ENCODE measurements at places on chromosomes 12 and 14. TPM values are rescaled to one million over a fixed set of nuclear protein-coding genes. Genes with fewer than 3 reads are reported as not detected.
A peak's percentile ranks its signal among the peaks of the same experiment; 100 is the strongest.

DNA sequence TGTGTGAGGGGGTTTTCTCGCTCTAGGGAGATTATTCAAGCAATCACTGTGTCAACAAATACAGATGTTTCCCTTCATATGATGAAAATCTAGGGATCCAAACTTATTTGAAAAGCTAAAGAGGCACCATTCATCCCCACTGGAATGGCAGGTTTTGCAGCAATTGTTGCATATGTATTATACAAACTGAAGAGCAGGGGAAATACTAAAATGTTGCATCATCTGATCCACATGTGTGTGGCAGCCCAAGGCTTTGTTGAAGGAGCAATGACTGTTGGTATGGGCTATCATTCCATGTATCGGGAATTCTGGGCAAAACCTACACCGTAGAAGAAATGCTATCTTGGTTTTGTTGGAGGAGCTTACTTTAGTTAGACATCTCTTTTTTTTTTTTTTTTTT is 4.1 kb upstream of the PRPF40B start:
- no peak for DNase-seq

- DNase-seq = no peak
These were observed 47.1 kb upstream of the MTERF2 start for GRCh38 chr12:107033758-107034739.

DNA sequence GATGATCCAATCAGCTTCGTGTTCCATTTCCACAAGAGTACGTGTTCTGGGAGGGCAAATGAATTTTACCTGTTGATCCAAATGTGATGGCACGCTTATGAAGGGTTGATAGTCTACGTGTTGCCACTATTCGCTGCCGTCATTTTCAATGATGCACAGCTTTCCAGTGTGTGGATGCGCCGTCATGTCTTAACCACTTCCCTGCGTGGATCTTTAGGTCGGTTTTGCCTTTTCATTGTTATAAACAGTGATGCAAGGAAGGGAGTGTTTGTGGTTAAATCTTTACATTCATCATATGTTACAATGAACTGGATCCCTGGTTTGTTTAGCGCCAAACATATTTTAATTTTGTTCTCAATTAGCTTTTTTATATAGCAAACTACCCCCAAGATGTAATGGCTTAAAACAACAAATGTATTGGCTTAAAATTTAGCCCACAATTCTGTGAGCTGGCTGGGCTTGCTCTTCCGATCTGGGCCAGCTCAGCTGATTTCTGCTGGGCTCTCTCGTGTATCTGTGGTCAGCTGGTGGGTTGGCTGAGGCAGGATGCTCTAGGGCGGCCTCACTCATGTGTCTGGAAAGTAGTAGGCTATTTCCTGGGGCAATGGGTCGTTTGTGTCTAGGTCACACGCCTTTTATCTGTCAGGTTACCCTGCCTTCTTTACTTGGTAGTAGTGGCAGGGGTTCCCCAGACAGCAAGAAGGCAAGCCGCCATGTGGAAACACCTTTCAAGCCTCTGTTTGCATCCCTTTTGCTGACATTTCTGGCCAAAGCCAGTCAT is 176.7 kb downstream of the CRADD start:
- DNase-seq = no peak

GRCh38 chr12:51368640-51369517 is 22.3 kb downstream of the GALNT6 start:
- DNase-seq = peak; percentile 95

DNA sequence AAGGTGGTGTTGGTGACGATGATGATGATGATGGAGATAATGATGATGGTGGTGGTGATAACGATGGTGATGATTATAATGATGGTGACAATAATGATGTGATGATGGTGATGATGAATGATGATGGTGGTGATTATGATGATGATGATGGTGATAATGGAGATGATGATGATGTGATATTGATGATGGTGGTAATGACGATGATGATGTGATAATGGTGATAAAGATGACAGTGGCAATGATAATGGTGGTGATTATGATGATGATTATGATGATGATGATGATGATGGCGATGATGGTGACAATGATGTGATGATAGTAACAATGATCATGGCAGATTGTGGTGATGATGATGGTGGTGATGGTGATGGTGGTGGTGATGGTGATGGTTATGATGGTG is 518.0 kb downstream of the GLT1D1 start:
- no peak for DNase-seq

- no peak for DNase-seq
These were observed 735 bp downstream of the ASPG start for GRCh38 chr14:104086210-104086660.

DNA sequence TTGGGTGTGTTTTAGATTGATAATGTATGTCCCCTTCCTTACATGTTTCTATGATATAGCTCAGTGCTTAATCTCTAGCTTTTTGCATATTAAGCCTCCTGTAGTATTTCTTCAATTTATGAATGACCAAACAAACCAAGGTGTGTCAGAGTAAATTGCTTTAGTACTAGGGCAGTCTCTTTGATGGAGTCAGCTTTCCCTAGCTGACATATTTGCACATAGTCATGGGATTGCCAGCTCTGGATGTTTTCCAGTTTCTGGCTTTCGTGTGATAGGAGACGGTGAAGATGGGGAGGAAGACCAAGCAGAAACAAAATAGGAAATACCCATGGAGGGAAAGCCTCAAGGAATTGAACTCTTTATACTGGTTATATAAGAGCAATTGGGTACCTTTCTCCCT is 148.9 kb downstream of the PLEKHA5 start:
- DNase-seq = no peak

DNA sequence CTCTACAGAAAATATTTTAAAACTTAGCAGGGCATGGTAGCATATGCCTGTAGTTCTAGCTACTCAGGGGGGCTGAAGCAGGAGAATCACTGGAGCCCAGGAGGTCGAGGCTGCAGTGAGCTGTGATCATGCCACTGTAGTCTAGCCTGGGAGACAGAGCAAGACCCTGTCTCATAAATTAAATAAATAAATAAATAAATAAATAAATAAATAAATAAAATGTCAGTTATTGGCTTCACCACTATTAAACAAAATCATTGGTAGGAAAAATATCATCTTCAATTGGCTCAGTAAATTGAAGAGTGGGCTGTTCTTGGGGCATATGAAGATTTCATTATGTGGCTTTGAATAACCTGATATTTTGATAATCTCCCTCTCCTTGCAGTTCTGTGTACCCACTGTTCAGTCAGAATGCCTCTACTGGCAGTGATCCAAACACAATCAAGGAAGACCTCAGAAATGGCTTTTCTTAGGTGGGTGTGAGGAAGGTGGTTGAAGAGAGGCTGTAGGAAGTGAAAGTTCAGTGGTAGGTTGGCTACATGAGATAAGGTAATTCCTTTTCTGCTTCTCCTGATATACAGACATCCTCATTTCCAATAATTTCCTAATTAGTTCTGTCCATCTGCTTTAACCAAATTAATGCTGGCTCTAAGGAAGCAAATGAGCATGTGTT is 175.8 kb downstream of the MSRB3 start:
- no peak for DNase-seq

DNA sequence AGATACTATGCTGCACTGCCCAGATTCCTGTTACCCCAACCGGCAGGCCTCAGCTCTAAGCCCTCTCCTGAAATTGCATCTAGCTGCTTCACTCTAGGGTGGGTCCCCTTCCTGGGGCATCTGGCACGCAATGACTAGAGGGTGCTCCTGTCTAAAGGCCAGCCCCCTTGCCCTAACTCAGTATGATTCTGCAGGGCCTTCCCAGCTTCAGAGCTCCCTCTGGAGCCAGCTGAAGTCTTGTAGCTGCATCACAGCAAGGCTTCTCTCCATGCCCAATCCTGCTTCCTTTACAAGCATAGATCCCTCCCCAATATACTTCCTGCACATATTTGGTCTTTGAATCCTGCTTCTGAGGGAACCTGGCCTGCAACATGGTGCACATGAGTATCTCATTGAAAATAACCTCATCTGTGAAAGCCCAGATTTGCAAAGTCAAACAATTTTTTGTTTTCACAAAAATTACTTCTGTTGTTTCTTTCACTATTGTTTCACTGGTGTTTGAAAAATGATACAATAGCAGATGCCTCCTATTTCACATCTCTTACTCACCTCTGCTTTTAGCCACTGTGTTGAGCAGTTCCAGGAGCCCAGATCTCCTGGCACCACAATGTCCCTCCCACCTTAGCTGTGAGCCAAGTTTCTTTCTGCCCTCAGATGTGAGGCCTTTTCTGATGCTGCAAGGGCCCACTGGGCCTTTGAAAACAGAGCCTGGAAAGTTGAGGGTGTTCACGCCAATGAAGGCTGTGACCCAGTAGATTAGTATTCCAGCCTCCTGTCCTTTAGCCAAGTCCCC is 169.5 kb upstream of the EGLN3 start:
- DNase-seq = no peak

ASPG gene
- total RNA-seq = 0.29 TPM

MYF6 gene
- total RNA-seq = not detected

DNA sequence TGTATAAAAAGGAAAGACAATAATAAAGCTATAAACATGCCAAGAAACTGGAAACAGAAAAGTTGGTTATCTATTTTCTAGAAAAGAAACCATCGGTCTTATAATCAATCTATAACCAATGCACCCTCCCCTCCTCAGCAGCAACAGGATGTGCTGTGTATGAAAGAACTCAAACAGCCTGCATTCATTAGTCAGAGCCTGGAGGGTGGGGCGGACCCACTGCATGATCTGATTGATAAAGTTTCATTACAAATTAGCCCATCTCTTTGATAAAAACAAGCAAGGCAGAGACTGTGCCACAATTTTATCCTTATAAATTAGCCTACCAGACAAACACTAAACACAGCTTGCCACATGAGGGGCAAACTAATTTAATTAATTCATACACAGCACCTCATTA is 448.1 kb downstream of the BCAT1 start:
- DNase-seq = no peak

DNA sequence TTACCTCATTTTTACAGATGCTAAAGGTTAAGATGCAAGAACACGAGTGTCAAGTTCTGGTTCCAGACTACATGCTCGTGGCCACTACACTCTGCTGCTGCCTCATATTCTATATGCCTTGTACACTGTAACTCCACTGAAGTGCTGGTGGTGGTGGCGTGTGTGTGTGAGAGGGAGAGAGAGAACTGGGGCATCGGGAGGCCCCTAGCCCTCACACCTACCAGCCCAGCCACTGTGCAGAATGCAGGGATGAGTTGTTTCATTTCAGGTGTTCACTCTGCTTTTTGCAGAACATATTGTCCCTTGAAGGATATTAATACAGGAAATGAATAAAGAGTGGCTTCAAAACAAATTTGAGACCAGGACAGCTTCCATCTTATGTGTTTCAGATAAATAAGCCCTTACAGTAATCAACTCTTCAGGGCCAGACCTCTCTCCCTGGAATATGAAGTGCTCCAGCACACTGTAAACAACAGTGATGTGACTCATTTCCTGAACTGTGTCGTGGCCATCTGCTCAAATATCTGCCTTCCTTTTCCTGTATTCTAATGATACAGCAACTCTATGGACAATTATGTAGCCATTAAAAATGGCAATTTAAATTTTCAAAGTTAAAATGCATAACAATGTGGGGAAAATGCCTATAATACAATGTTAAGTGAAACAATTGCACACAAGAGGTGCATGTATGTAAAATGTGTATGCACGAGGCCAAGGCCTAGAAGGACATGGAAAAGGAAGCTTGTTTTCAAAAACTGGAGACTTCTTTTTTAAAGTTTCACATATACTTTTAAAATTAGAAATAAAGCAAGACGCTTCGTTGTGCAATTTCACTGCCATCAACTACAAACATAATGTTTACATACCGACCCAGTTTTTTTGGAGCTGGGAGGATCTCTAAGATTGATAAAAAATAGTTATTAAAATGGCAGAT is 215.4 kb downstream of the PELI2 start:
- DNase-seq = no peak

DNA sequence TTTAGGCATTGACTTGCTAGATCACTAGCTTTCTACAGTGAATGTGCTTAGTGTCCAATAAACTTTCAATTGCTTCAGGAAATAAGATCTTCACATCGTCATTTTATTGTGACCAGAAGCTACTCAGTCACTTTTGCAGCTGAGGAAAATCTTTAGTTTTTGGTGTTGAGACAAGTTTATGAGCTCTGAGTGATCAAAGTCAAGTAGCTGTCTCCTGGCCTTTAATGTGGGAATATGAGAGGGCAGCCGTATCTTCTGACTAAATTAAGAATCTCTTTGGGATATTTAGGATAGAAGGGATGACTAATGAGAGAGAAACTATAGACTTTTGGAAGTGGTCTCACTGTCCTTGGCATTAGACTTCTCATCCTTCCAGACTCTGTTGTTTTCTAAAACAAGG is 21.6 kb downstream of the MSRB3 start:
- no peak for DNase-seq

LHX5 gene
- total RNA-seq = not detected

DNA sequence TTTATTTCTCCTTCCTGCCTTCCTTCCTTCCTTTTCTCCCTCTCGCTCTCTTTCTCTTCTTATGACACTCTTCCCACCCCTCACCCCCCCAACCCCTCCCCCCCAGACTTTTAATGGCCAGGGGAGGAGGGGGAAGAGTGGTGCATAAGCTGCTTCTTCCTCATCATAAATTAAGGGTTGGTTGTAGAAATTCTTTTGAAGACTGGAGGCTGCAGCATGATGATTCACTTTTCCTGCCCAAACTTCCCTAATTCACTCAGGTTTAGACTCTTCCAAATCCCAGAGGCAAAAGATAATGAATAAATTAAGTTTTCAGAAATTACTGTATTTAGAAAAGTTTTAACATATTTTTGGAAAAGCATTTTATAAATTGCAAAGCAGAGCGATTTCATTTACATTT is 58.2 kb downstream of the GRIP1 start:
- no peak for DNase-seq

- no peak for DNase-seq
These were observed 133.5 kb downstream of the BICD1 start for GRCh38 chr12:32240162-32240561.

DNA sequence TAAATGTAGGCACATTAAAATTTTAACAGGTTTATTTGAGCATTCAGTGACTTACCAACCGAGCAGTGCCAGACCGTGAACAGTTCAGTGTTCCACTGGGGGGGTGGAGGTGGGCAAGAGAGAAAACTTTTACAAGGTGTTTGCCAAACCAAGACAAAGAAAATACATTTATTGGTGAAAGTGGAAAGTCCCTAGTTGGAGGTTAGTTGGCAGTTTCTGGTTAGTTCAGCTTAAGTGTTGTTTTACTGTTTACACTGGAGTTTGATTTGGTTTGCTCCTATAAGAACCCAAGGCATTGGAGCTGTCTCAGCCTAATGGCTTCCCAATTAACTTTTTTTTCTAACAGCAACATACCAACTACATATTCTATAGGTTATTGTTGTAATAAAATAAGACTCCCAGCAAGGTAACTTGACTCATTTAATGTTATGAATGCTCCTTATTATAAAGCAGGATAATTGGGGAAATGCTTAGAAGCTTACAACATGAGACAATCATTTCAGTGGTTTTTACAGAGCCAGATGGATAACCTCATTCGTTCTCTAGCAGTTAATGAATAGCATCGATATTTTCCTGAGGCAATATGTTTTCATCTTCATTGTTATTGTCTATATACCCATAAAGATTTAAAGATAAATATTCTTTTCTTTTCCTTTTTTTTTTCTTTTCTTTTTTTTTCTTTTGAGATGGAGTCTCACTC is 115.8 kb downstream of the ETNK1 start:
- DNase-seq = no peak

OR2AP1 gene
- not detected for total RNA-seq

GRCh38 chr12:54437243-54437642 is 18.2 kb upstream of the ITGA5 start:
- DNase-seq = no peak

RPS6KA5 gene
- 4.6 TPM for total RNA-seq

GRCh38 chr14:105411985-105412770 is 7.4 kb upstream of the MTA1 start:
- DNase-seq = no peak
